MV-4-11 (cell line): ENCODE measurements at places on chromosomes 6 and 20.

DNA sequence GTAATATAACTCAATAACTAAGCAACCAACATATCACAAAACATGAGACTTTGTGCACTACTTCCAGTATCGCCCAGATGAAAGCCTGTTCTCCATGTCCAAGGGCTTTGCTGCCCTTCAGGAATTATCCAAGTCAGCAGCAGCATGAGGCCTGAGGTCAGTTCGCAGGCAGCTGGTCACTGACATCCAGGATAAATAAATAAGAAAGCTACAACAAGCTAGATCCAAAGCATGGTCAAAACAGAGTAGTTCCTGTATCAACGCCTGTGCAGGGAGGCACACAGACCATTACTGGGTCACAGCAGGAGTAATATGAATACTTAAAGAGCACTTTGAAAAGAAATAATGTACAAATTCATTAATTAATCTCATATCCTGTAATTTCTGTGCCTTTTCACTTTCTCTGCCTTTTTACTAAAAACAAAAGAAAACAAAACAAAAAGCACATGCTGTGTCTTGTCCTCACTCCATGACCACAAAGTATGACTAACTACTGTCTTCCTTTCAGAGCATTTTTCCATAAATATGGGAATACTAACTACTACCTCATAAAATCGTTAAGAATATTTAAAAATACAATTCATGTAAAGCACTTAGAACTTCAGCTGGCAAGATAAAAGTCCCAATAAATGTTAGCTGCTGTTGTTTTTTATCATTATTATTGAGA is 374.9 kb upstream of the IRAK1BP1 start:
- no peak for DNase-seq

DNA sequence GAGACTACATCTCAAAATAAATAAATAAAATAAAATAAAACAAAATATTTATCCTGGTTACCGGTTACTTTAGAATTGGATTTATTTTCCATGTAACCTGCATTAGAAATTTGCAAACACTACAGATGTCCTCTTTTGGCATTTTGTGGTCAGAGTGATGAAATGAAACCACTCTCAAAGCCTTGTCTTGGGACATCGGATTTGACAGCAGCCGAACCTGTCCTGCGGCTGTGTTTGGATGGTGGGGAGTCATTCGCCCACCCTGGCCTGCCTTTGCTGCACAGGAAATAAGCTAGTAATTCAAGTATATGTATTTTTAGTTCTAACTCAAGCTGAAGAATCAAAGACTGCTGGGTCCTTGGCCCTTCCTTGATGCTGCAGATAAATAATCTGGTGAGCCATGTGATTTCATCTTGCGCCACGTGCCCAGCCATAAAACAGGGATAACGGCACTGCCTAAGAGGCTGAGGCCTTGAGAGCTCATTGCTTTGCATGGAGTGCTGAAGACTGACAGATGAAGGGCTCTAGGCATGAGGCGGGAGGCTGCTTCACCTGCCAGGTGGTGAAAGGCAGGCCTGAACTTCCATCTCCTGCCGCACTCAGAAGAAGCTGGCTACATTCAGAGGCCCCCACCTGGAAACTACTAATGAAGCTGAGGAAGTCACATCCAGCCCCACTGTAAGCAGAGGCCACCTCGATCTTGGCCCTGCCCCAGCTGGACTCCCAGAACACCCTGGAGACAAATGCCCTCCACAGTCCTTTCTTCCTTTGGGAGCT is 76.9 kb downstream of the NOL4L start:
- peak; percentile 87 for DNase-seq

- no peak for DNase-seq
Observed at GRCh38 chr6:148164645-148165044, 178.0 kb upstream of the SASH1 start.

- DNase-seq, result no peak
Observed at GRCh38 chr6:69820018-69820417, 23.2 kb upstream of the LMBRD1 start.

DNA sequence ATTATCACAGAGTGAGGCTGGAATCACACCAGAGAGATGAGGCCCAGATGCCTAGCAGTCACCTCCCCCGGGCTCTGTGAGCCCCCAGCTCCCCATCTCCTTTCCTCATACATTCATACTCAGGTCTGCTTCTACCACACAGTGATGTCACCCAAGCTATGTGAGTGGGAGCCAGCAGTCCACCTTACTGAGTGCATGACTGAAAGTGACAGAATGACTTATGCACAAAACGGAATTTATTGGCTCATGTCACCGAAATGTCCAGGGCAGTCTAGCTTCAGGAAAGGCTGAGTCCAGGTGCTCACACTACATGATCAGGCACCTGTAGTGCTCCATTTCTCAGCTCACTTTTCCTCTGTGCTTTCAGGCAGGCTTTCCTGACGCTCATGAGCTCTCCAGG is 36.7 kb upstream of the CCN6 start:
- DNase-seq, result no peak

- DNase-seq, result no peak
Observed at GRCh38 chr6:68194846-68195478, 440.1 kb upstream of the ADGRB3 start.

- no peak for DNase-seq
Observed at GRCh38 chr6:33925936-33926335, 122.1 kb upstream of the MLN start.

DNA sequence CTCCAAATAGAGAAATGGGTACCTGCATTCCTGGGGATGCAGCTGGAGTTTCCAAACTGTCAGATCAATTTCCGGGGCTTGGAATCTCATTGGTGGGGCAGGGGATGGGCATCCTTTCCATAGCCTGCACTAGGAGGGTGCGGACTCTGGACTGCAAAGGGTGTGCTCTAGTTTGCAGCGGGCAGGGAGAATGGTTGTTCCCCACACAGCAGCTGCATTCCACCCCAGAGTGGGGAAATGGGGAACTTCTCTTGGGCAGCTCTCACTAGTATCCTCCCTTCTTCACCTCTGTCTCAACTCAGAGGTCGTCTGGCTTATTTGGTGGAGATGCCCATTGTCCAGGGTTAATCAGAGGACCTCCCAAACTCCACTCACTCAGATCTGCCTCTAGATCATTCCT is 34.5 kb upstream of the CDKN1A start:
- DNase-seq, result peak; percentile 40

DNA sequence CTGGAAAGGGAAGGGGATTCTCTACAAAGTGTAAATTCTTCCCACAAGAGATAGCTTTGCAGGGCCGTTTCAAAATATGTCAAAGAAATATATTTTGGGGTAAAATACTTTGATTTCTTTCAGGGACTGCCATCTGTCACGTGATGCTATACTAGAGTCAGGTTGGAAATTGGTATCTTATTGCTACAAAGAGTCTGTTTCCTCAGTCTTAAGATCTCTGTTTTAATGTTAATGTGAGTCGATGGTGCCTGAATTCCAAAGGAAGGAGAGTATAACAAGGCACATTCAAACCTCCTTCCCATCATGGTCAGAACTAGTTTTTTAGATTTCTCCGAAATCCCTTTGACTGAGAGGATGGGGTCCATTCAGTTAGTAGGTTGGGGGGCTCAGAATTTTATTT is 36.3 kb upstream of the PDE7B start:
- no peak for DNase-seq

DNA sequence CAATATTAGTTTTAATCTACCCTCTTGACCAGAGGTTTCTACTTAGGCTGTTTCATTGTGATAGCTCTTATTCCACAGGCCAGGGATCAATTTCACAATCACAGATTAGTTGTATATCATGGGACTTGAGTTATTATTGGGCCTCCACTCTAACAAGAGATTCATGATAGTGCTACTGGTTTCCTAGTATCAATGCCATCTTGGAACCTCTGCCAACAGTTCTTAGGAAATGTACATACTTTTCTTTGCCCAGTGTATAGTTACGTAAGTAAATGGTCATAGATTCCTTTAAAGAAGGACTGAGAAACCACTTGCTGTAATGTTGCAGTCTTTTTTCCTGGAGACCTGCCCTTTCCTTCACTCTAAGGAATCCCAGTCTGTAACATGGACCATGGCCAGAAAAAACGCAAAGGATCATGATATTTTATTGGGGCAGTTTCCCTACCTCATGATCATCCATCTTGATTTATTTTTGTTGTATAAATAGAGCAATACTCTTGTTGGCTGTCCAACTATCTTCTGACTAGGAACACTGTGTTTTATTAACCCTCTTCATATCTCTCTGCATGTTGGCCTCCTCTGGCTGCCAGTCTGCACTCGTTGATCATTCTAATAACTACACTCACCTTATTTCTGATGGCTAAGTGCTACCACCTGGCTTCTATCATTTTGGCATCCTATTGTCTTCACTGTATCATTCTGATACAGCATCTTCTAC is 38.0 kb upstream of the VGLL2 start:
- no peak for DNase-seq

GRCh38 chr6:37913210-37913609 is 93.7 kb downstream of the ZFAND3 start:
- DNase-seq, result no peak

GRCh38 chr6:70369332-70369950 is 43.9 kb upstream of the FAM135A start:
- DNase-seq, result peak; percentile 38

DNA sequence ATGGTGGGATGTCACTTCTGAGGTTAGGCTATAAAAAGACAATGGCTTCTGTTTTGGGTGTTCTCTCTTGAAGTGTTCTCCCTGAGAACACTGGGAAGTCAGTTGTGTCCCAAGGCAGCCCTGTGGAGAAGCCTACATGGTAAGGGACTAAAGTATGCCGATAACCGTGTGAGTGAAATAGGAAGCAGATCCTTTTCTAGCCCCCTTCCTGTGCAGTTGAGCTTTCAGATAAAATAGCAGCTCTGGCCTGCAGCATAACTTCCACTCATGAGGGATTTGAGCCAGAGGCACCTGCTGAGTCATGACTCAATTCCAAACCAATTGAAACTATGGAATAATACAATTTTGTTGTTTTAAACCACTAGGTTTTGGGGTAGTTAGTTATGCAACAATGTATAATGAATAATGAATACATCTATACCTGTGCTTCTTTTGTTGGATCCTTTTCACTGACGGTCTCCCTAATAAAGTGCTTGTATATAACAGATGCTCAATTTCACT is 241.6 kb downstream of the TFAP2B start:
- no peak for DNase-seq

- DNase-seq, result no peak
Observed at GRCh38 chr6:165880686-165881085, 217.6 kb upstream of the PDE10A start.

GRCh38 chr6:58113960-58114359 is 796.5 kb downstream of the PRIM2 start:
- DNase-seq, result no peak
